ENCODE measurements at places on chromosomes 3 and 15.
A peak's percentile ranks its signal among the peaks of the same experiment; 100 is the strongest.

DNA sequence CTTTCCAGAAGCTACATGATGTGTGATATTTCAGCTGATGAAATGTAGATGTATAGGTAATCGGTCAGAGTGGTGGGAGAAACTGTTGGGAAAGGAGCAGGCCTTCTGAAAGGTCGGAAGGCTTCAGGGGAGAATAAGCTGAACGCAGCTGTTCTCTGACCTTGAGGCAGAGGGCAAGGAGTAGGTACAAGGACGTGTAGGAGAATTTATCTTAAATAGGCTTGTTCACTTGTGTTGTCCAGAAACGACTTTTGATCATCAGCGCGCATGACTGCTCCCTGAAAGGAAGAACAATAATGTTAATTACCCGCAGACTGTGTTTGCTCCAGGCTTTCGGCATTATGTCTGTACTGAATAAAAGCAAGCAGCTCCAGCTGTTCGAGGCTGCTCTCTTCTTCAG lies 39.6 kb downstream of the GPR160 start:
- DNase-seq: no peak

DNA sequence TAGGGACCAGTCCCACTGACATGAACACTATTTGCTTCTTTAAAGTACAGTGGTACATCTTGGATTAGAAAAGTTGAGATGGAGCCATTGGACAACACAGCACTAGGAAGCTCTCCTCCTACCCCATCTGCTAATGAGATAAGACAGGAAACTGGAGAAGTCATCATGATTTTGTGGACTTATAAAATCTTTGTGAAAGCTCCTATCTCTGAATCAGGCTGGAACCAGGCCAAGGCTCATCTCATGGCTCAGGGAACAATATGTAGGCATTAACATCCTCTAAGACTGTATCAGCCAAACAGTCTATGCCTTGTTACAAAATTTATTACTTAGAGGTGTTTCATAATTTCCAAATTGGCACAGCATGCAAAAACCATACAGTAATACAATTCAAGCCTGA lies 84.1 kb downstream of the BOC start:
- no peak for DNase-seq

- no peak for DNase-seq
Observed at GRCh38 chr15:88719654-88720053, 80.8 kb downstream of the ISG20 start.

- no peak for DNase-seq
Observed at GRCh38 chr3:56889131-56889530, 87.4 kb upstream of the ARHGEF3 start.

GRCh38 chr3:142282503-142282902 lies 57.1 kb upstream of the GK5 start:
- no peak for DNase-seq

DNA sequence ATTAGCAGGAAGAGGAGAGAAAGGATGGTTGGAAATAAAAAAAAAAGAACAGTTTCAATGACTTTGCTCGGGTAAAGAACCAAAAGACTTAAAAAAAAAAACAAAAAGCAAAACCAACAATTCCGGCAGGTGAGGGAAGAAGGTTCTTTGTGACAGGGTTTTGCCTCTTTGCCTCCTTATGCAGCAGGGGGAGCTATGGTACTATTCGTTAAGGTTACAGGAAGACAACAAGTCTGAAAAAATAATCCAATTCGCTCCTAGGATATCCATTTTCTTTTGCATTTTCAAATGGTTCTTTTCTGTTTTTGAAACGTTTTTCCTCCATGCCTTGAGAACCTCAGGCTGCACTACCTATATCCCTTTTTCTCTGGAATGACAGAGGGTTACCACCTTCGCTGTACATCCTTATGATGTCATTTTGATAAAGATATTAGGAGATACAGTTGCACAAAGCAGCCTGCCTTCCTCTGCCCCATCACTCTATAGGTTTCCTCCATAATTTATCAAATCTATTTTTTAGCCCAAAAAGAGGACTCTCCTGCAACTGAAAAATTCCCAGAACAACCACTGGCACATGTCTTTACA lies 55.0 kb downstream of the CFAP20DC start:
- peak; percentile 65 for DNase-seq

DNA sequence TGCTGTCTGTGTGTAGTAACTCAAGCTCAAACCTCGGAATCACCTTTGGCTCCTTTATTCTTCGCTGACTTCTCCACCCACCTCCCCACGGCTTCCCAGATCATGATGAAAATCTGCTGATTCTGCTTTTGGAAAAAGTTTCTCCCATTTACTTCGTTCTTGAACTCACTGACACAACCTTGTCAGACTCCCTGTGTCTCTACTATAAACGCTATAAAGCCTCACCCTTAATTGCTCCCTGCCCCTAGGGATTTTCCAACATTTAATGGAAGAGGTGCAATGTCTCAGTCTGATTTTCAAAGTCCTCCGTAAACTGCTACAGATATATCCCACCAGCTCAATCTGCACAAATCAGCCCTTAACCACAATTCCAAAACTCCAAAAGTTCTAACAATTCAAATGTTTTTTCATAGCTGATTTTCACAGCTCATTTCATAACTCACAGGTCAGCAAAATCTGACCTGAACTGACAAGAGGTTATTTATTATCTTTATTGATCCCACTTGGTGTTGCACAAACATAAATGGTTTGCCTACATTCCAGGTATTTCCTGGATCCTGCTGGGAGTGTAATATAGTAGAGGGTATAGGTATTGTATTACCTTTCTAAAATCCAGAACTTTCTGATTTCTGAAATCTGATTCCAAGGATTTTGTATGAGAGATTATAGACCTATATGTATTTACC lies 129.4 kb downstream of the PLD1 start:
- no peak for DNase-seq

DNA sequence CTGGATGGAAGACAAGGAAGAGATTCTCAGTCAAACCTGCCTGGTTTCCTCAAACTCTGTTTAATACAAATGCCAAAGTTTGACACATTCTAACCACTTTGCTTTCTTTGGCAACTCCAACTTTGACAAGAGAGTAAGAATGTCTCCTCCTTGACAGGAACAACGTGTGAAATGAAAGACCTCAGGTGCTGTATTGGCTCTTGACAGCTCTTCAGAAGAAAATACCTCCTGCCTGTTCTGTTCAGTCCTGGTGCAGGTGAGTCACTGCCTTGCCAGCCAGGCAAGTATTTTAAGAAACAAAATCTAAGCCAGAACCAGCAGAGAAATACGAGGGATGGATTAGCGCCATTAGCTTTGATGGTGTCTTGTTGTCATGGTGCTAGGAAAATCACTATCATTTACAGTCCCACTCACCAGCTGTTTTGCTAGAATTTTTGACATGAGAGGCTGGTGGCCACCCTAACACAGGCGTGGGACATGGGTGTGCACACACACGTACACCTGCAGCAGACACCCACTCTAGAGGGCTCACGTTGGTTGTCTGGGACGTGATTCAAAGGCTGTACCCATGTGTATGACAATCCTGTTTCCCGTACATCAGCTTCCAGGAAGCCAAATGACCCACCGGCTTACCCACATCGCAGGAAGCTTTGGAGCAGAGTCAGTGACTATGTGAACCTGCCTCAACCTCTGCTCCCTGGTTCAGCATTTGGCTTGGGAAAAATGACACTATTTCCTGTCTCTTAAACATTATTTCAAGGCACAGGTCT lies 60.4 kb downstream of the CCNL1 start:
- DNase-seq: no peak

DNA sequence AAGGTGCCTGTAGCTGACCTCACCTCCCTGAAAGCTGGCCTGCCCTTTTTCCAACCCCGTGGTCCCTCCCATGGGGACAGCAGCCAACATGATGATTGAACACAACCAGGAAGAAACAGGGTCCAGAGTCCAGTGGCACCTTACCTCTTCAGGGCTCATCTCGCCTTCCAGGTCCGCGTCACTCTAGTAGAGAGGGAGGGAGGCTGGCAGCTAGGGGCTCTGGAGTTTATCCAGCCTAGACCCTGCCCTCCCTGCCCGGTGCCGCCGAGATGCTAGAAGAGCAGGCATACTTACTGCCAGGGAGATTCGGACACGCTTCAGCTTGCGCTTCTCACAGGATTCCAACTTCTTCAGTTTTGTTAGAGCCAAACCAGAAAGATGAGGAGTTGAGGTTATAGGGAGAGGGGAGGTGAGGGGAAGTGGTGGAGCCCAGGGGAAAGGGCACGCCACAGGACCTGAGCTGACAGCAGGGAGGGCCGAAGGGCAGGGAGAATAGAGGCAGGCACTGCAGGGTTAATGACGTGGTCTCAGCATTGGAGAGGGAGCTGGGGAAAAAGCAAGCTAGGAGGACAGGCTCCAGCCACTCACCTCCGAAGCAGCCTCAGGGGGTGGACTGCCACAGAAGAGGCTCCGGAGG lies 9.1 kb downstream of the CLCN2 start:
- DNase-seq: no peak

DNA sequence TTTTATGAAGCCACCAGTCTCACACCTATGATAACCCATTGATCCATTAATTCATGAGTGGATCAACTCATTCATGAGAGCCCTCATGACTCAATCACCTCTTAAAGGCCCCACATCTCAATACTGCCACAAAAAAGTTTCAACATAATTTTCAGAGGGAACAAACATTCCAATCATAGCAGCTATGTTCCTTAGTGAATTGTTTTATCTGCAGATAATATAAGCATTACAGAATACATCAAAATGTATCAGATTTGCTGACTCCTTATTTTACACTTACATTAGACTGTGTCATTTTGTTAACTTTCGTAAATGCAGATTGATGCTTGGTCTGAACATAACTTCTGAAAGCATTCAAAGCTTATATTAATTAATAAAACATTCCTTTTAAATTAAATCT lies 155.3 kb upstream of the MBNL1 start:
- no peak for DNase-seq
